ENCODE measurements at places on chromosomes 6 and 20.

GRCh38 chr6:100484474-100484873 lies 19.8 kb upstream of the SIM1 start:
- no peak for DNase-seq

GRCh38 chr6:126753606-126754005 lies 364.9 kb upstream of the RSPO3 start:
- no peak for DNase-seq

GRCh38 chr6:98777762-98778161 lies 56.6 kb upstream of the POU3F2 start:
- no peak for DNase-seq

GRCh38 chr6:148263961-148264360 lies 78.7 kb upstream of the SASH1 start:
- no peak for DNase-seq

DNA sequence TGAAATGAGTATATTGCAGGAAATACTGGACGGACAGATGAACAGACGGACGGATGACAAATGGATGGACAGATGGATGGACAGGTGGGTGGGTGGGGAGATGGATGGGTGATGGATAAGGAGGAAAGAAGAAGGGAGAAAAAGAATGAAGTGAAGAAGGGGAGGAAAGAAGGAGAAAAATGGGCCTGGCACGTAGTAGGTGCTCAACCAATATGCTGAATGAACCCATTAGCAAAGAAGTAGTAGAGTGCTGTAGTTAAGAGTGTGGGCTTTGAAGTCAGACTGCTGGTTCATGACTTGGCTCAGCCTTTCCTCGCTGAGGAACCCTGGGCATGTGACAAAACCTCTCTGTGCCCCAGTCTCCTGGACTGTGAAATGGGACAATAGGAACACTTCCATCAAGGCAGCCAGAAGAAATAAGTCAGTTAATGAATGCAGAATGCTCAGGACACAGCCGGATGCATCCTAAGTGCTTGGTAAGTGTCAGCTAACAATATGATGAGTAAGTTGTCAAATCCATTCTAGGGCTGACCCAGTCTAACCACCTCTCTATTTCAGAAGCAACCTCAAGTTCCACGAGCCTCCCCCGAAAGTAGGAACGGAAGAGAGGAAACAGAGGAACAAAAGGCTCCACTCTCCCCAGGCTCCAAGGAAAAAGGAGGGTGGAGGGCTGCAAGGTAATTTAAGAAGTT lies 37.9 kb downstream of the PREX1 start:
- DNase-seq, result no peak
